Suppressor macrophage treated with lipopolysaccharide for 1 hour (primary cell): ENCODE measurements at places on chromosomes 13 and 19.

- DNase-seq: no peak
These were observed 390.5 kb downstream of the ZNF536 start for GRCh38 chr19:30762651-30763050.

- no peak for DNase-seq
These were observed 25.4 kb downstream of the MPHOSPH8 start for GRCh38 chr13:19658831-19659230.

DNA sequence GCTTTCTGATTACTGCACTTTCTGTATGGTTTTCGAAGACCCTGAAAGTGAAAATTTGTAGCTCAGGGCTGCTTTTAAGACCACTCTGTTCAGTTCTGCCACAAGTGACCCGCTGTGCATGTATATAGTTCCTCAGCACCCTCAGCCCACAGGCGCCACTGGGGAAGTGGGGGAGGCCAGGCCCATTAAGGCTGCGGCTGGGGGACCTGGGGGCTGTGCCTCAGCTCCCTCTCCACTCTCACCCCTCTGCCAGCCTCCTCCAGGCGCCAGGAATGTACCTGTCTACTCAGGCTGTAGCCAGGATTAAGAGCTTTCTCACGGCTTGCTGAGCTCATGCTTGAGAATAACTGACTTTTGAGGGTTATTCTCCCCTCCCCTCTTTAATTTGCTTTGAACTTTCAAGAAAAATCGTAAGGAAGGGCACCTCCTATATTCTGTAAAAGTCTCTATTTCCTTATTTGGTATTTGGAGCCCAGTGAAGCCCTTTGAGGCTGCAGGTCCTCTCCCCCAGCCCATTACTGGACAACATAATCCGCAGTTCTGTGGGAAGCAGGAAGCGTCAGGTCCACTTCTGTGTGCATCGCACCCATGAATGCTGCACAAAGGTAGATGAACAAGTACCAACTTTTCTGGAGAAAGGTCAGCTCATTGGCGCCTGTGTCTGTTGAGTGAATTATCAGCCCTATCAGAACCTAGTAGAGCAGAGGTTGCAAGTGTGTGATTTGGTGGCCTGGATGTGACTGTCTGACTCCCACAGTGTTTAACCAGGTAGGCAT, 29.6 kb downstream of the GJA3 start:
- DNase-seq: no peak

DNA sequence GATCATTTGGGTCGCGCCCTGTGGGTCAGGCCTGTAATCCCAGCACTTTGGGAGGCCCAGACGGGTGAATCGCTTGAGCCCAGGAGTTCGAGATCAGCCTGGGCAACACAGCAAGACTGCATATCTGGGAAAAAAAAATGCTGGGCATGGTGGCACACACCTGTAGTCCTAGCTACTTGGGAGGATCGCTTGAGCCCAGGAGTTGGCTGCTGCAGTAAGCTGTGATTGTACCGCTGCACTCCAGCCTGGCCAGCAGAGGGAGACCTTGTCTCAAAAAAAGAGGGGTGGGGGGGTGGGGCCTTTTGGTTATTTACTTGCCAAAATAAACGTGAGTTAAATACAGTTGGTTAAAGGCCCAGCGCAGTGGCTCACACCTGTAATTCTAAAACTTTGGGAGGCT, 9.8 kb upstream of the ZNF544 start:
- peak; percentile 35 for DNase-seq

- DNase-seq: no peak
These were observed 305.7 kb downstream of the SHISA2 start for GRCh38 chr13:25746131-25746530.

- no peak for DNase-seq
These were observed 143.4 kb downstream of the ZIC5 start for GRCh38 chr13:99828123-99828522.

- DNase-seq: no peak
These were observed 1.4 kb upstream of the BST2 start for GRCh38 chr19:17406887-17407196.

- no peak for DNase-seq
These were observed 11.4 kb downstream of the ZNF541 start for GRCh38 chr19:47561440-47562057.

GRCh38 chr19:20414120-20414519, 151.5 kb downstream of the ZNF737 start:
- DNase-seq: no peak

DNA sequence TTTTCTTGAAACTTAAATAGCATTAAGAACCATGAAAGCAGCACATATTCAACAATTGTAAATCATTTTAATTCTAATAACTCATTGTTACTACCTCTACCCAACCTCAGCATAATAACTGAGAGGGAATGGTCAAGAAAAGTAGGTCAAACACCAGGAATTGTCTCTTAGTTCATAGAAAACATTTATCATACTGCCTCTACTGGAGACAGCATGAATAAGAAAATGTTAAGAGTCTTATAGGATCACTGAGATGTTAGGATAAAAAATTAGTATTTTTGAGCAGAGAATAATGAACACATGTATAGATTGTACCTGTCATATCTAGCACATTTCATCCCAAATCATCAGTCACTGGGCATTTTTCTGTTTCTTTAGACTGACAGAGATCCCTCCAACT, 515.3 kb downstream of the PCDH9 start:
- no peak for DNase-seq

DNA sequence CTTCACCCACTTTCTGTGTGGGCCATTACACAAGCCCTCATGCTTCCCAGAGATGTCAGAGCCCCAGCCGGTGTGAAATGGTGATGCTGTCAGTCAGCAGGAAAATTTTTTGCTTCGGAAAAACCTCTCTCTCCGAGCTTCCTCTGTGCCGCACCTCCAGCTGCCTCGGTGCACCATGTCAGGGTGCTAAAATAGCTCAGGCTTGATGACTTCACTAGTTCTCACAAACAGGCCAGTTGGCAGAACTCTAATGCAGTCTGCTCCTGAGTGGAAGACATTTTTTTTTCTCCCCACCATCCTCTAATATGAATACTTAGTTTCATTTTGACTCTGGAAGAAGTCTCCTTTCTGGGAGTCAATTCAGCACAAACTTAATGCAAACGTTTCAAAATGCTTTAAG, 71.3 kb downstream of the KLF12 start:
- DNase-seq: peak; percentile 3

DNA sequence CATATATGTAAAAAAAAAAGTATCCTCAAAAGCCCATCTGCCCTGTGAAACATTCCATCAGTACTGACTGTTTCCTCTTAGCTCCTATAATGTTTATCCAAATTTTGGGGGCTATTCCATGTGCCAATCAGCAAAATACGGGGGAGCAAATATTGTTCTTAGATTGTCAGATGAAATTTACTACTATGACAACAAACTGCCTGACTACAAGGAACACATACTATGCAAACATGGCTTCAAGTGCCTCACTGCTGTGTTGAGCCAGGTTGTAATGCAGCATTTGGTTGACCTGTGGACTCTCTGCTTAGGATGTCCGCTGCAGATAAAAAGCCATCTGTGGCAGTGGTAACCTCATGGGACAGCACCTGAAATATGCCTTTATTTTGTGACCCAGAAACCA, 98.2 kb upstream of the SCEL start:
- DNase-seq: no peak

- peak; percentile 77 for DNase-seq
These were observed 4.8 kb upstream of the LAMP1 start for GRCh38 chr13:113292021-113292862.

GRCh38 chr13:27273658-27274425, 3.2 kb downstream of the RASL11A start:
- DNase-seq: no peak

DNA sequence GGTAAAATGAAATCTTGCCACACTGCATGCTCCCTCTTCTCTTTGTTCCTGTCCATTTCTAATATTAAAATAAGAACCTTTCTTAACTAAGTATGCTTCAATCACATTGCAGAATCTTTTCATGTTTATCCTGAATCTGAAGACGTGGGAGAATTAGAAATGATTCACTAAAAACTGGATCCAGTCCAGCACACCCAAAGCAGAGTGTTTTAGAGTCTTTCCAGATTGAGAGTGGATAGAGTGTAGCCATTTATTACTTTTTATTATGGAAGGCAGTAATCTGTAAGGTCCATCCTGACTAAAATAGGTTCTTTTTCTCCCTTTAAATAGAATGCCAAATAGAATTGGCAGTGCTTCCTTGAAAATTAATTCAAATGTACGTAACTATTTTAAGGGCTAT, 453.5 kb downstream of the TDRD3 start:
- DNase-seq: no peak

- DNase-seq: no peak
These were observed 270.4 kb upstream of the SPRY2 start for GRCh38 chr13:80611310-80611709.

DNA sequence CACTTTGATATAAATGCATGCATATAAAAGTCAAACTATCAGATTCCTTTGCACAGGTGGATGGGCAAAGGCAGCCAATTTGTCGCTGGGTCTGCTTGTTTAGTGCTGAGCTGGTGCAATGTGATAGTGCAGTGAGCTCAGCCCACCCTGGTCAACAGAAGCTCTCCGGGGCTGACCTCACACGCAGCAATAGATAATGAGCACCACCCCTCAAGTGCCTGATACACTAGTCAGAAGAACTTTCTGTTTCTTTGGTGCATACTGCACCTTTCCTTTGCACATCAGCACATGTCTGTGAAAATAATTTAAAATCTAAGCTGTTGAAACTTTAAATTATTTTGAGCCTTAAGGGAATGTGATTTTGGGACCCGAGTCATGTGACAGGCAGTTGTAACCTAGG, 20.2 kb downstream of the ATP8A2 start:
- no peak for DNase-seq
